ENCODE measurements at places on chromosomes 6 and 20. TPM values are rescaled to one million over a fixed set of nuclear protein-coding genes. Genes with fewer than 3 reads are reported as not detected.

The PDCD2 gene
- polyA plus RNA-seq, result 117 TPM

The FOXQ1 gene
- not detected for polyA plus RNA-seq

The OPN5 gene
- polyA plus RNA-seq, result not detected

The C6orf15 gene
- polyA plus RNA-seq, result not detected

The DNAH8 gene
- polyA plus RNA-seq, result not detected

The TRIM31 gene
- not detected for polyA plus RNA-seq

The GPR6 gene
- polyA plus RNA-seq, result not detected

The OR2H2 gene
- polyA plus RNA-seq, result not detected

The WFDC5 gene
- polyA plus RNA-seq, result not detected

The SIRPD gene
- not detected for polyA plus RNA-seq

The SNX3 gene
- polyA plus RNA-seq, result 216 TPM
